HTR-8/SVneo (cell line): ENCODE measurements at places on chromosomes 3 and 15.

DNA sequence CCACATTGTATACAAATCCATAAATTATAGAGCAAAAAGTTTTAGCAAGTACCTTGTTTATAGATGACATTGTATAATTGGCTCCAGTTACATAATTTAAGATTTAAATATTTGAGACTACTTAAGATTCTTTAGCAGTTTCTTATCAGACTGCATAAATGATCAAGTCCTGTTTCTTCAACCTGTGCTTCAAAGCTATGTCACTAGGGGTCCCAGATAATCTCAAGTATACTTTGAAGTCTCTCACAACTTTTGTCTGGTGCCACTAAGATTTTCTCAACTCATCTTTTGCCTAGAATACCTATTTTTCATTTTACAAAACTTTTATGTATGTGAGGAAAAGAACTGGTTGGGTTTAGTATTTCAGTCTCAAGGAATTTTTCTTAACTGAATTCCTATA is 205.5 kb downstream of the STAG1 start:
- no peak for DNase-seq

- no peak for DNase-seq
These were observed 105.2 kb upstream of the RNF7 start for GRCh38 chr3:141632779-141633374.

GRCh38 chr15:98226149-98226548 is 265.6 kb downstream of the ARRDC4 start:
- no peak for DNase-seq

GRCh38 chr3:131925571-131925970 is 109.2 kb downstream of the CPNE4 start:
- no peak for DNase-seq

DNA sequence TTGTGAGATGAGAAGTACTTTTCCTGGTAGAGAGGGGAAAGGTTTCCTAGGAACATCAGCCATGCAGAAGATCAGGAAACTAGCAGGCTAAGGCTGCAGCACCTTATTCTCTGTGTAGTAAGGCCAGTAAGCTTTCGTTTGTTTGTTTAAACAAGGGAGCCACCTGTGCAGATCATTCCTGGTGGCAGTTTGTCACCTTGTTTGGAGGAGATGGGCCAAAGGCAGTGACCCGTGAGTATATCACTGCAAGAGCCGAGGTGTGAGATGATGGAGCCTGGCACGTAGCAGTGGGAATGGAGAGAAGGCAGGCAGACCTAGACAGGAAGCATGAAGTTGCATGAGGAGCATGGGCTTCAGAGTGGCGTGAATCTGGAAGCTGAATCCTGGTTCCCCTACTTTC is 19.6 kb downstream of the ATG7 start:
- DNase-seq: no peak

- DNase-seq: no peak
These were observed 86.2 kb upstream of the COL6A5 start for GRCh38 chr3:130259166-130259874.
